ENCODE measurements at places on chromosomes 6 and 20.

DNA sequence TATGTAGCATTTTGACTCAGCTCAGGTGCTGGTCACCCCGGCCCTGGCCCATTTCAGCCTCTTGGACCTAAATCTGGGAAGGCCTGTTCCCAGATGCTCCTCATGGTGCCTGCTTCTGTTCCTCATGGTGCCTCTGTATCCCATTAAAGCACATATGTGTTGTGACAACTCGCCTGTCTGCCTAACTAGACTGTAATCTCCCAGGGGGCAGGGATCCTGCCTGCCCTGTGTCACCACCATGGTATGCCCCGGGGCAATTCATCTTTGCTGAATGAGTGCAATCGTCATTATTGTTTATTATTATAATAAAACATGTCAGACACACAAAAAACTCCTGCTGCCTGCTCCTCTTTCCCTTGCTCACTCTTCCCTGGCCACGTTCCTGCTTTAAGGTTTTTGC is 62.0 kb downstream of the ZFP64 start:
- DNase-seq: no peak

- DNase-seq: no peak
These were observed 247.0 kb downstream of the PHACTR1 start for GRCh38 chr6:12963567-12963966.

- no peak for DNase-seq
These were observed 193.0 kb downstream of the ZFAND3 start for GRCh38 chr6:38012573-38012972.

- DNase-seq: peak; percentile 44
These were observed 107.0 kb downstream of the HIVEP1 start for GRCh38 chr6:12119085-12119588.

DNA sequence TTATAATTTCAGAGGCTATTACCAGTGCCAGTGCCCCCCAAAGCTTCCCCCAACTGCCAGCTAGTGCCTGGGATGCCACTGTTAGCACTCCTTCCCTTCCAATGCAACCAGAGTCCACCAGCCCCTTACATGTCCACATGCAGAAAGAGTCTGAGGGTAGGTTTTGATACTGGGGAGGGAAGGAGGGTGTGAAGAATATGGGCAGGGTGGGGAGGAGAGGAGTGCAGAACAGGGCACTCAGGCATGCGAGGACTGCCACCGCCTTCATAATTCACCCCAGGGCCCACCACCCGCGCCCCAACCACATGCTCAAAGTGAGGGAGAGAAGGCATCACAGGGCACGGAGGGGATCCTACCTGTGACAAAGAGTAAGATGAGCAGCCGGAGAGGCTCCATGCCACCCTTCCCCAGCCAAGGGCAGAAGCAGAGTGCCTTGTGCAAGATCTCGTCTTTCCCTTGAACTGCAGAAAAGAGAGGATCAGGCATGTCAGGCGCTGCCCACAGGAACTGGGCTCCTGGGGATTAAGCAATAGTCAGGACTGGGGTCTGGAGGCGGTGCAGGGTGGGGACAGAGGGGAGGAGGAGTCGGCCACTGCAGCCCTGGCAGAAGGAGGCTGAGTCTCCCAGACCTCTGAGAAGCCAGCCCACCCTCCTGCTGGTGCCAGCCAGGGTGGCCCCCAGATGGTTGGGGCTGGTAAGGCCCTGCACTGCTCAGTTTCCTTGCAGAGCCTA is at the start of gene TREM2:
TSS of gene TREM2 (minus strand) at position 430 of the 732 bp plus-strand sequence. CDS start at position 396, 34 bp downstream.
- DNase-seq: no peak

DNA sequence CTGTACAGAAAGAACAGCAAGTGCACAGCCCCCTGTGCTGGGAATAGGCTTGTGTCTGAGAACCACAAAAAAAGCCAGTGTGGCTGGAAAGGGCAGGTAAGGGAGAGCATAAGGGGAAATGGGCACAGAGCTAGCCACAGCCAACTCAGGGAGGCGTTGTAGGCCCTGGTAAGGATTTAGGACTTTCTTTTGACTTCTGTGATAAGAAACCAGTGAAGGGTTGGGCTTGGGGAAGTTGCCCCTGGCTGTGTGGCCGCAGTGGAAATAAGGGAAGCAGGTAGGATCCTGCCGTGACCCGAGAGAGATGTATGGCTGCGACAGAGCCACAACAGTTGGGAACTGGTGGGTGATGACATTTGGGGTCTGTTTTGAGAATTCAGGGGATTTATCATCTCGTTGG is 30.0 kb upstream of the PHACTR2 start:
- no peak for DNase-seq

- no peak for DNase-seq
These were observed 8.3 kb upstream of the TTPAL start for GRCh38 chr20:44467289-44467883.

DNA sequence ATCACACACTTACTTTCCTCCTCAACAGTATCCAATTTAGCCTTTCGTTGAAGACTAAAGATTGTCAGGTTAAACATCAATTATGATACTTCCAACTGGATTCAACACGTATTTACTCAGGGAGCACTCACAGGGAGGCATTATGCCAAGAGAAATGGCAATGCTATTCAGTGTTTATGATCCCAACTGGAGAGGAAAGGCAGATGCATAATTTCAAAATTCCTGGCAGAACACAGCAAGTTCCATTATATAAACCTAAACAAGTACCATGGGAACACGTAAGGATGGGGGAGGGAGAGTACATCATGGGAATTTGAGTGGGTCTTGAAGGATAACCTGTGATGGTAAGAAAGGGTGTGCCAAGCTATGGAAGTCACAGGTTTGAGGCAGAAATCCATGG is 112.7 kb downstream of the ISM1 start:
- no peak for DNase-seq

DNA sequence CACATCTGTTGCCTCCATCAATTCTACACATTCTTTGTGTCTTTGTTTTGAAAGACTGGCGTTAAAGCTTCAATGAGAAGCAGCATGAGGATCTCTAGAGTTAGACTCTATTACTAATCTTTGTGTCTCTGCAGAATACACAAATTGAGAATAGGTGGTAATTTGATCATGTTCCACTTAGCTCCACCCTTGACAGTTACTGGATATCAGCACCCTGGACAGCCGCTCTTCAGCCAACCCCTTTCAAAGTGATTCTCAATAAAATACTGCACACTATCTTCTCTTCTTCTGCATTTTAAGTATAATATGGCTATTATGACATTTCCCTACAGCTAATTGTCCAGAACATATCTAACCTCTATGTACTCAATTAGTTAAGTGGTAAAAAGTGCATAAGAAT is 54.3 kb upstream of the CNR1 start:
- DNase-seq: no peak

DNA sequence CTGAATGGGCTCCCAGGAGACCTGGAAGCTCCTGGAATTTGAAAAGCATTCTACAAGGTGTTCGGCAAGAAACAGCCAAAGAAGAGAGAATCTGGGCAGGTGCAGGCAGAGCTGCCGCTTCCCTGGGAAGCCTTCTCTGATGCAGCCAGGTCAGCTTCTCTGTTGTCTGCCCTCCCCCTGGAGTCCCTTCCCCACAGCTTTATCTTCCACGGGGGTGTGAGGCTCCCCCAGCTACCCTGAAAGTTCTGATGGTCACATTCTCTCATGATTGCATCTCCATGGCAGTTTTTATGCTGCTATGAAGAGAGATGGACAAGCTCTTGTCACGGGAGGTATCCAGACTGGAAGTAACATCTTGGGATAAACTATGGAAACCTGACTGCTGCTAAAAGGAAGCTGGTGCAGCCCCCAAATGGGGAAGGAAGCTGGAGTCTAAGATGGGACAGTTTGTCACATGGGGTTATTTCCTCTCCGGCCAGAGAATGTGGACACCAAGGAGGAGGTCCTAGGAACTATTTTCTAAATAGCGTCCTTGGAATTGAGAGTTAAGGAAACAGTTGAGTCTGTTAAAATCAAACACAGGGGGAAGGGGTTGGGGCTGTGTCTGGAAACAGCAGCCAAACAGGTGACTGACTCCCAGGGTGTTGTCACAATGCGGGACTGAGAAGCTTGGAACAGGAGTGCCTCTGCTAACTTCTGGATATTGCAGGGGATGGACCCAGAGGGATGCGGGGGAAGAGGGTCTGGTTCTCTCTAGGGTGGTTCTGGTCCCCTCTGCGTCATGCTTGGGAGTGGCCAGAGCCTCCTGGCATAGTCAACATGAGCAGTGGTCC is 91.1 kb downstream of the ASXL1 start:
- DNase-seq: no peak

DNA sequence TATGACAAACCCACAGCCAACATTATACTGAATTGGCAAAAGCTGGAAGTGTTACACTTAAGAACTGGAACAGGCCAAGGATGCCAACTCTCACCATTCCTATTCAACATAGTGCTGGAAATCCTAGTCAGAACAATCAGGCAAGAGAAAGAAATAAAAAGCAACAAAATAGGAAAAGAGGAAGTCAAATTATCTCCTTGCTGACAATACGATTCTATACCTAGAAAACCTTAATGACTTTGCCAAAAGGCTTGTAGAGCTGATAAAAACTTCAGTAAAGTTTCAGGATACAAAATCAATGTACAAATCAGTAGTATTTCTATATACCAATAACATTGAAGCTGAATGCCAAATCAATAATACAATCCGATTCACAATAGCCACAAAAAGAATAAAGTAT is 32.4 kb downstream of the OR5V1 start:
- DNase-seq: no peak
